Activated CD4-positive, alpha-beta T cell treated with anti-CD3 and anti-CD28 coated beads, Interleukin-2, amount 50 U/mL, for 16 hours (primary cell): ENCODE measurements at places on chromosomes 6 and 20.

GRCh38 chr6:33860706-33861474 lies 57.1 kb upstream of the MLN start:
- peak; percentile 84 for DNase-seq

DNA sequence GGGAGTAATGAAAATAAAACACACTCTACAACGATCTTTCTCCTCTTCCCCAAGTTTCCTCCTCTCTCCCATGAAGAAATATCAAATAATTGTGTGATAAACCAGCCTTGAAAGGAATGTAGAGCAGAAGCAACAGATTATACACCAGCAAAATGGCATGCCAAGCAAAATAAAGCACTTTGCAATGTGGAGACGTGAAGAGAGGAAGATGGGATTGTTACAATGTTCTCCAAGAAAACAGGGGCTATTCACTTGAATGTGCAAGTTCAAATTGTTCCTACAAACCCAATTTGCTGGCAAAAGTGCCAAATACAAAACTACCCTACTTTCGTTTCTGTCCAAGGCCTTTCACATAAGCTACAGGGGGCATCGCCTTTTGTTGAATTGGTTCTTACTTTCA lies 185.1 kb downstream of the PDE7B start:
- no peak for DNase-seq

DNA sequence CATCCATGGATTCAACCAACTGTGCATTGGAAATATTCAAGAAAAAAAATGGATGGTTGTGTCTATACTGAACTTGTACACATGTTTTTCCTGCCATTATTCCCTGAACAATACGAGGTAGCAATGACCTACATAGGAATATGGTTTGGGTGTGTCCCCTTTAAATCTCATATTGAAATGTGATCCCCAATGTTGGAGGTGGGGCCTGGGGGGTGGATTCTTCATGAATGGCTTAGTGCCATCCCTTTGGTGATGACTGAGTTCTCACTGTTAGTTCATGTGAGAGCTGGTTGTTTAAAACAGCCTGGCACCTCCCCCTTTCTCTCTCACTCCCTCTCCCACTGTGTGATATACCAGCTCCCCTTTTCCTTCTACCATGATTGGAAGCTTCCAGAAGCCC lies 139.8 kb upstream of the BACH2 start:
- no peak for DNase-seq

GRCh38 chr6:47163536-47163935 lies 121.4 kb upstream of the ADGRF1 start:
- DNase-seq = no peak

DNA sequence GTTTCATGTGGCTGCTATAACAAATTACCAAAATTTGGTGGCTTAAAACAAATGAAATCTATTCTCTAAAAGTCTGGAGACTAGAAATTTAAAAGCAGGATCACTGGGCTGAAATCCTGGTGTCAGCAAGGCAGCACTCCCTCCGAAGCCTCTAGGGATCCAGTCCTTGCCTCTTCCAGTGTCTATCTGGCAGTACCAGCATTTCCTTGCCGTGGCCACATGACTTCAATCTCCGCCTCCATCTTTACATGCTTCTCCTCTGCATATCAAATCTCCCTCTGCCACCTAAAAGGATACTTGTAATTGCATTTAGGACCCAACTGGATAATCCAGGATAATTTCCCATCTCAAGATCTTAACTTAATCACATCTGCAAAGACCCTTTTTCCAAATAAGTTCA lies 30.2 kb downstream of the ARHGAP18 start:
- DNase-seq = no peak

- no peak for DNase-seq
These were observed 16.4 kb downstream of the SSR1 start for GRCh38 chr6:7296602-7297001.

DNA sequence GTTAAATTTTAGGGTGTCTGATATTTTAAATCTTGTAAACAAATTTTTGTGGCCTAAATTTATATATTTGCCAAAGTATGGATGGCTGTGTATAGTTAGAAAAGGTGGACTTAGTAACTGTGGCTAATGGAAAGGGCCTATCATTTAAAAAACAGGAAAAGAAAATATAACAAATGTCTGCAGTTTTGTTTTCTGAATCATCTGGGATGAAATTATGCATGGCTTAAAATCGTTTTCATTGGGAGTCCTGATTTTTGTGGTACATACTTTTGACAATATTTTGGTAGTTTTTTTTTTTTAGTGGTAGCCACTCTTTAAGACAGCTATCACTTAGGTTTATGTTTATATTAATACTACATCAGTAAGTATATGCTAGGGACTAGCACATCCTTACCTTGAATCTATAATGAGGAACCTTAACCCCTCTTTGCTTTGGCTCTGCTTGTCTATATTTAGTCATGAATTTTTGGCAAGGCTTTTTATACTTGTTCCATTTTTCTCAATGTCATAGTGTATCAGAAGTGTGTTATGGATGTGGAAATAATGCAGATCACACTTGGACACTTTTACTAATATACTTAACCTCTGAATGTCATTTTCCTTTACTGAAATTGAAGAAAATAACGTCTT lies 5.6 kb downstream of the ARID1B start:
- DNase-seq = no peak

GRCh38 chr6:108518714-108519576 lies 41.8 kb upstream of the FOXO3 start:
- peak; percentile 28 for DNase-seq

GRCh38 chr20:56004611-56005388 lies 519 bp downstream of the CBLN4 start:
- no peak for DNase-seq
